Activated T-helper 2 cell treated with anti-CD3 and anti-CD28 coated beads, Interferon-gamma antibody, Interleukin-2, Interleukin-4, amounts not matched to agents 10 μg/mL and 5 μg/mL and 100 μg/mL, durations not matched to agents 14 hours and 24 hours and 36 hours (primary cell): ENCODE measurements at places on chromosomes 2 and 18. TPM values are rescaled to one million over a fixed set of nuclear protein-coding genes. Genes with fewer than 3 reads are reported as not detected.

FAM228A gene
- 0.21 TPM in 1 of 2 replicates, not detected in the other for total RNA-seq

SCN3A gene
- total RNA-seq = 0.05 TPM in 1 of 2 replicates, not detected in the other

PLCD4 gene
- total RNA-seq = 0.18 and 0.23 TPM in 2 replicates

HK2 gene
- total RNA-seq = 102 TPM in 2 replicates

ST6GAL2 gene
- not detected in 2 replicates for total RNA-seq

NBAS gene
- 37.2 and 38.7 TPM in 2 replicates for total RNA-seq

GYPC gene
- 119 and 128 TPM in 2 replicates for total RNA-seq

NXPH2 gene
- total RNA-seq = not detected in 2 replicates

RPRM gene
- not detected in 2 replicates for total RNA-seq

PPM1B gene
- total RNA-seq = 43.6 and 45.9 TPM in 2 replicates

SLC11A1 gene
- 0.18 and 0.21 TPM in 2 replicates for total RNA-seq

CREG2 gene
- total RNA-seq = not detected in 2 replicates

SIGLEC15 gene
- not detected in 2 replicates for total RNA-seq

CCDC74A gene
- 2.8 and 3.3 TPM in 2 replicates for total RNA-seq

RAB27B gene
- 0.75 and 0.92 TPM in 2 replicates for total RNA-seq

ASB18 gene
- total RNA-seq = not detected in 2 replicates

GPR55 gene
- total RNA-seq = 0.57 and 0.78 TPM in 2 replicates

SLC40A1 gene
- 1.8 and 2.4 TPM in 2 replicates for total RNA-seq

TBR1 gene
- total RNA-seq = 0.02 TPM in 1 of 2 replicates, not detected in the other

IWS1 gene
- total RNA-seq = 54.7 and 58.1 TPM in 2 replicates

CHRND gene
- not detected in 2 replicates for total RNA-seq

SOX11 gene
- not detected in 2 replicates for total RNA-seq

COLEC11 gene
- total RNA-seq = 0.11 TPM in 1 of 2 replicates, not detected in the other

CASP10 gene
- total RNA-seq = 14.3 and 17.3 TPM in 2 replicates

ADCY3 gene
- total RNA-seq = 108 and 112 TPM in 2 replicates

DNER gene
- total RNA-seq = not detected in 2 replicates

ST8SIA5 gene
- total RNA-seq = 0.05 and 0.39 TPM in 2 replicates

ABCB11 gene
- 0.02 TPM in 1 of 2 replicates, not detected in the other for total RNA-seq

RNU2-63P gene
- total RNA-seq = 19.7 and 21.6 TPM in 2 replicates

DPYSL5 gene
- total RNA-seq = 0.05 TPM in 1 of 2 replicates, not detected in the other

SNORC gene
- total RNA-seq = 1.9 and 3.2 TPM in 2 replicates

ADI1 gene
- 39.8 and 42.7 TPM in 2 replicates for total RNA-seq

RAD51AP2 gene
- not detected in 2 replicates for total RNA-seq

NEB gene
- 0.14 and 0.27 TPM in 2 replicates for total RNA-seq

BOLL gene
- not detected in 2 replicates for total RNA-seq

AMER3 gene
- total RNA-seq = not detected in 2 replicates

PSTPIP2 gene
- total RNA-seq = 36.8 and 39.0 TPM in 2 replicates

PTGR3 gene
- total RNA-seq = 26.0 and 28.6 TPM in 2 replicates

COL3A1 gene
- 0.16 and 0.43 TPM in 2 replicates for total RNA-seq

KCNG2 gene
- not detected in 2 replicates for total RNA-seq

HOXD4 gene
- not detected in 2 replicates for total RNA-seq

CNTNAP5 gene
- total RNA-seq = not detected in 2 replicates

CGREF1 gene
- 8.1 and 9.0 TPM in 2 replicates for total RNA-seq

ABCG5 gene
- total RNA-seq = 0.14 TPM in 2 replicates
